ENCODE measurements at places on chromosomes 2 and 18. TPM values are rescaled to one million over a fixed set of nuclear protein-coding genes. Genes with fewer than 3 reads are reported as not detected.

The NPHP1 gene
- polyA plus RNA-seq, result 4.6 TPM

The CDH2 gene
- polyA plus RNA-seq, result 180 TPM

The NAB1 gene
- polyA plus RNA-seq, result 19.5 TPM

The DAW1 gene
- not detected for polyA plus RNA-seq

The MYO5B gene
- 0.18 TPM for polyA plus RNA-seq
